ENCODE measurements at places on chromosomes 2 and 18.

GRCh38 chr2:3857576-3857975 lies 154.2 kb downstream of the DCDC2C start:
- DNase-seq = no peak

- DNase-seq = no peak
Measured at GRCh38 chr2:71784734-71785511, 331.6 kb downstream of the DYSF start.

DNA sequence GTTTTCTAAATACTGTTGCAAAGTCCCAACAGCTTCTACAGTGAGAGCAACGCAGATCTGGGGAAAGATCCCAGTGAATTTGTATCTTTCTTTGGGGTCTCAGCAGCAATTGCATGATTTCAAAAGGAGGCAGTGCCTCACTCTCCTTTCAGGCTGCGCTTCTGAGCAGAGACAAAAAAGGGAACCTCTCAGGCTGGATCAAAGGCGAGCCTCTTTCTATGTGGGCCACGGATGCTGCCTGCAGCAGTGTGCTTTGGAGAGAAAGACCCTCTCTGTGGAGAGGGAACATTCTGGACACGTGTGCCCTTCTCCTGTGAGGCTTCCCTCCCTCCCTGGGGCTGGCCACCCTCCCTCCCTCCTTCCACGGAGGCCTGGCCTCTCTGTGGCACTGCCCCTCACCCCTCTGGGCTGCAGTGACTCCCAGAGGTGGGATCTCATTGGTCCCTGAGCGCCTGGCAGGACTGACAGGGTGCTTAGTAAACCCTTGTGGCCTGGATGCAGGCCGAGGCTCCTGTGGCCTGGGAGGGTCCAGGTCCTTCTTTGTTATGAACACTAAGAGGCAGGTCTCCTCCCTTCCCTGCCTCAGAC lies 21.6 kb upstream of the PDIA6 start:
- DNase-seq = no peak

GRCh38 chr18:45228796-45229388 lies 386.4 kb upstream of the SLC14A2 start:
- DNase-seq = no peak

GRCh38 chr2:105085525-105085924 lies 47.7 kb downstream of the MRPS9 start:
- no peak for DNase-seq

DNA sequence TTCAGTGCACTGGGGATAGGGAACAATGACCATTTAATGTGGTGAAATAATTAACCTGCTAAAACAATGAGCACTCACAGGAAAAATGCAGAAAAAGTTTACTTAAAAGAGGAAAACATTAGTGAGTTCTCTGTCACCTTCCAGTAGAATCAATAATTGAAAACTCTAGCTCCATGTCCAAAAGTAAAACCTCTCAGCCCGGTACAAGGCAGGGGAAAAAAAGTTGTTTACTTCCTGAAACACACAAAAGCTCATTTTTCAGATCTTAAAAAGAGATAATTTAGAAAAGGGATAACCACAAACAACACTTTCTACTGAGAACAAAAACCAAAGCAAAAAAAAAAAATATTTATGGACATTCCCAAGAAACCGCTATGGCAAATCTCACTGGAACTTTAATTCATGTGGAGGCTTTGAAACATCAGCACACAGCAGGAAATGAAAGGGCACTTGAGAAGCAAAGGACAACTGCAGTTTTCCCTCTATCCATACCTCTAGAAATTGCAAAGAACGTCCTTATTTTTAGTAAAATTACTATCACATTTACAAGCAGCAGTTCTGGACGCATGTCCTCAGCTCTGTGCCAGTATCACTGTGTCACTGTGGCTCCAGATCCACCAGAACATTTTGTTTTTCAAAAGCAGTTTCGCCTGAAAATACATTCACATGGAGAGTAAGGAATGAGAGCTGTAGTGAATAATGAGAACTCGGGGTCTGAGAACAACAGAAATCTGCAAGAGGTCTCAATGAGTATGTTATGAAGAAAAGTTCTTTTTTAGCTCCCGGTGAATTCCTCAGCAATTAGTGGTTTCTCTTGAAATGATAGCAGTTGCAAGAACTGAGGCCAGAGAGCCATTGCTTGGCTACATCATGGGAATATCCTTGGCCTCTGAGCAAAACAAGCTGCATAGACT lies 44.7 kb upstream of the DNAH7 start:
- DNase-seq = no peak

DNA sequence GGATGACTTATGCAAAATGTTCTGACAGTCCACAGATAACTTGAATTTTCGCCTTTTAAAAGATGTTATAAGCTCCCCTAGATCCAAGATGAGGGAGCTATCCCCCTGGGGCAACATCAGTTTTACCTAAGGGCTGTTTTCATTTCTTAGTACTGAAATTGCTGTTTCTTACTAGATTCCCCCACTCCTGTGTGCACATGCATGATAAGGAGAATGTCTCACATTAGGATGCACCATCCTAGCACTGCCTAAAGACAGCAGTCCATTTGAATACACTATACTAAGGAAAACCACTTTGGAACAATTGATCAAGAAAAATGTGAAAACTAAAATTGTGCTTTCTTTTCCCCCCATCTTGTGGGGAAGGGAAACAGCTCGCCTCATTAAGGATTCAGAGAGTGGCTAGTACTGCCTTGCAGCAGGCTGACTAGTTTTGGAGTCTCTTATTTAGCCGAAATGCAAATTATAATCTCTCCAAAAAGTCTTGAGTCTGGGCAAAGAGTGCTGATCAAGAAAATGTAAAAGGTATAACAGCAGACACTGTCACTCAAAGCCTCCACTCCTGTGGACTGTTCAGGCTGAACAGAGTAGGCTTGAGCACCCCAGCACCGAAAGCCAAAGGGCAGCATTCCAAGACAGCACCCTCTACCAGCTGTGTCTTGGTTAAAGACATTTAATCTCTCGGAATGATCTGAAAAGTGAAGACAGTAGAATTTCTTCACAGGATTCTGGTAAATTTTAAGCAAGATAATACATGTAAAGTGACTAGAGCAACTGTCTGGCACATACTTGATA lies 65.0 kb downstream of the ZNF385B start:
- no peak for DNase-seq

DNA sequence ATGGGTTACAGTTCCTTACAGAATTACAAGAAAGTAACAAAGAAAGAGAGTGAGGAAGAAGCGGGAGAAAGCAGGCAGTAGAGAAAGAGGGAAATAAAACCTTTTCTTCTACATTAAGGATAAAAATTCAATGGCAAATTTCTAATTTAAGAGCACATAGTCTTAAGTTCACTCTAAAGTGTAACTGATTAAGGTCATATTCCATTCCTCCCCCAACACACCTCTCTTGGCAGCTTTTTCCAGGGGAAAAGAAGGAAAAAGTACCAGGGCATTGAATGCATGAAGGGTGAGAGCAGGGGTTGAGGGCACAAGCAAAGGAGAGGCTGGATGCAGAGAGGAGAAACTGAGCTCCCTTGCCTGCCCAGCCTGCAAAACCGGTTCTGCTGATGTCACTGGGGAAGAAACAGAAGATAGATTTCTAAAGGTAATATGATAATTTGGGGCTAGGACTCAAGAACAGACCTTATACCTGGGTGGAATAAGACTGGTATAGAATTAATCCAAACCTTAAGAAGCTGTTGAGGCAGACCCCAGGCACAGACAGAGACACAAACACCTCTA lies 4.6 kb downstream of the ACMSD start:
- DNase-seq = no peak

DNA sequence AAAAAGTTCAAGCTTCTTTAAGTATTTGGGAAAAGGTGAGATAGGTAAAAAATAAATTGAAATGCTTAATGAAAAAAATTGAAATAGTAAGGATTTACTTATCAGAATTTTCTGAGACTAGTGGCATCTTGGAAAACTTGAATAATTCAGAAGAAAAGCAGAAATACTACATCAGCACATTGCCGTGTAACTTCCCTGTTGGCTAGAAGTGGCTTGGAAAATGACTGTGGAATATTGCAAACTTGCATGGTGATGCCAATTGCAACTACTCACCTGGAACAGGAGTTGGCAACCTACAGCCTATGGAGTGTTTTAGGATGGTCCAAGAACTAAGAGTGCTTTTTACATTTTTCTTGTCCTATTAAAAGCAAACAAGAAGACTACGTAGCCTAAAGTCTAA lies 603.5 kb upstream of the VRK2 start:
- no peak for DNase-seq

- no peak for DNase-seq
Measured at GRCh38 chr2:58313926-58314325, 72.8 kb upstream of the FANCL start.

- DNase-seq = no peak
Measured at GRCh38 chr18:3821524-3821923, 371.6 kb downstream of the TGIF1 start.

DNA sequence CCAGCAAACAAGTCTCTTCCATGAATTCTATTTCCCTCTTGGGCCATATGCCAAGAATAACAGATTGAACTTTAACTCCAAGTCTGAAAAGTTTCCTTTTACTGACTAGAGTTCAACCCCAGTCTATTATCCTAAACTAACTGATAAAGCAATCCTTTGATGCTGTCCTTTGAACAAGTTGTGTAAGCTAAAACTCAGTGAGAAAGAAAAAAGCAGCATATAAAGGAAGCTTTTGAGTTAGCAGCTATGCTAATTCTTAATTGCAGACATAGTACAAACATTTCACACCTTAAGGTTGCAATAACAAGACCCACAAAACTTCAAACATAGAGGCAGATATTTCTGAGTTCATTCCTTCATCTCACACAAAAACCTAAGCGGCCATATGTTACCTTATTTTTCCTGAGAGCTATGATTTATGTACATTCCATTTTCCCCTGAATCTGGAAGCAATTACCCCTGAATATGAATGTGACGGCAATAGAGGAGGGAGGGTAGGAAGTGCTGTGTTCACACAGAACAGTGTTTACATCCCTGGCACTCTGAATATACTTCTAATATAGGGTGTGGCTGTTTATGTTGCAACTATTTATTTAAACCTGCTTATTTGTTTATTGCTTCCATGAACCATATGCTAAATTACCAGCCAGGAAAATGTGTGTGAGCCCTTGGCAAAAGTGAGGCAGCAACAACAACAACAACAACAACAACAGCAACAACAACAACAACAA lies 180.6 kb downstream of the IRS1 start:
- no peak for DNase-seq

- DNase-seq = no peak
Measured at GRCh38 chr2:181546086-181546485, 88.9 kb downstream of the ITGA4 start.

GRCh38 chr2:24872344-24873115 lies 47.5 kb downstream of the ADCY3 start:
- DNase-seq = no peak

DNA sequence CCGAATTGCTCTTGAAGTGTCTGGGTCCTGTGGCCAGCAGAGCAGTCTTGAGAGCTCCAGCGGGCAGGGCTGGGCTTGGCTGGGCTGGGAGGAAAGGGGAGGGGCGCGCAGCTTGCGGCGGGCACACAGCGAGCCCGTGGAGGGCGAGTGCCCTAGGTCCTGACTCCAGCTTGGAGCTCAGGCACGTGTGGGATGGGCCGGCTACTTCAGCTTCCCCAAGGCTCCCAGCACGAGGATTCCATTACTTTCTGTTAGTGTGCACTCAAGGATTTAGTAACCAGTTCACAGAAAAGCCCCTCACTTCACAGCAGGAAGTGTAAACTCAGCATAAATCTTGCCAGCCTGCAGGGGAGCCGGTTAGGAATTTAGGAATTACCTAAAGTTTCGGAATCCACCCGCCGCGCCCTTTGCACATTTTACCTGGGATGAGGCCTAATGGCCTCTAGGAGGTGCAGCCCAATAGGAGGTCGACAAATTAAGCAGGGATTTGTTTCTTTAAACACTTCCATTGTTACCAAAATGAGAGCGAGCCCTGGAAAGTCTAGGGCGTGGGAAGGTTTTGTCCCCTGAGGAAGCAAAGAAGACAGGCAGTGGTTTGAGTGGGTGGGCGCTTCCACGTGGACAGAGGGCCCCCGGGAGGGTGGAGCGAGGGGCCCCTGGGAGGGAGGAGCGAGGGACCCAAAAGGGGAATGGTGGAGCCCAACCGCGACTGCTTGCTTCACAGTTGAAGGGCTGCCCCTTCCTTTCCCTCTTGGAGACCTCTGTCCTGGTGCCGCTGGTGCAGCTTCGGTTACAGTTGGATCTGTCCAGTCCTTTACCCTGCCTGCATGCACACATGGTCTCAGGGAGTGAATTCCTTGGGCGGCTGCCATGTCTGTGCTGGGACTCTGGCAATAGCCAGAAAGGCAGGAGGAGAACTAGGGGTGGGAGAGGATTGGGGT lies 93.3 kb downstream of the CTAGE1 start:
- no peak for DNase-seq
